AG04450 (cell line): ENCODE measurements at places on chromosomes 6 and 20.

DNA sequence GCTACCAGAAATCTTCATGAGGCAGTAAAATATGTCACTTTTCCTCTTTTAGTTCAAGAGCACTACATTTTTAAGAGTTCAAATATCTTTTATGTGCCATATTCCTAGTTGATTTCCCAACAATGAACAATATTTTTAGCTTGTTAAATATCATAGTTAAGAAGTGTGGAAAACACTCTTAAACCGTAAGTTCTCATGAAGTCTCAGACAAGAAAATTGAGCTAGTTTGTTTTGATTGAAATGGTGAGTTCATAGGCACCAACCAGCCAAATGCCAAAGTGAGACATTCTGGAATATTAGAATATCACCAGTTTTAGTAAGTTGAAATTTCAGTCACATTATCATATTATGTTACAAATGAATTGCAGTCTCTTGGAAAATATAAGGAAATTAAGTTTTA lies 277.2 kb upstream of the HSF2 start:
- no peak for DNase-seq

- DNase-seq, result no peak
Observed at GRCh38 chr6:11386323-11386722, 151.2 kb upstream of the TMEM170B start.

- no peak for DNase-seq
Observed at GRCh38 chr6:89602166-89602565, 36.4 kb downstream of the LYRM2 start.

- peak; percentile 29 for DNase-seq
Observed at GRCh38 chr20:39264506-39265172, 302.5 kb downstream of the DHX35 start.

DNA sequence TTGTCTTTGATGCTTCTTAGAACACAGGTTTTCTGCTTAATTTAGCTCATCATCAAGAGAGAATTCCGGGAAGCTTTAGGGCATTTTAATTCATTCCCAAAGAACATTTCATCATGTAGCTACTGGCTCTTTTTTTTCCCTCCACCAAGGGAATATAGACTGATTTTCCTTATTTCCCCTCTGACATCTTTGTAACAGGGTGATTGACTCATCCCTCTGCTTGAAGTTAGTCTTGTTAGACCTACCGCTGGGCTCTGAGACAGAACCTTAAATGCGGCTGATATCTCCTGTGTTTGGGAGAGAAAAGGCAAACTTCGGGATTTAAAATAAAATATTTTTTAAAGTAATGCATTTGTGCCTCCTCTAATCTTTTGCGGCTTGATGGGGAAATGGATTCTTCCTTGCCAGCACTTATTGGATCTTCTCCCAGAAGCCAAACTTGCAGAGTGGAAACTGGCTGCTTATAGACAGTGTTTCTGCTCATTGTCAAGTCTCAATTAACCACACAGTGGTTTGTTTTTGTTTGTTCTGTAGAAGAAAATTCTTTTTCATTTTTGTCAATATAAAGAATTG lies 272.7 kb upstream of the PLCB4 start:
- DNase-seq, result no peak

DNA sequence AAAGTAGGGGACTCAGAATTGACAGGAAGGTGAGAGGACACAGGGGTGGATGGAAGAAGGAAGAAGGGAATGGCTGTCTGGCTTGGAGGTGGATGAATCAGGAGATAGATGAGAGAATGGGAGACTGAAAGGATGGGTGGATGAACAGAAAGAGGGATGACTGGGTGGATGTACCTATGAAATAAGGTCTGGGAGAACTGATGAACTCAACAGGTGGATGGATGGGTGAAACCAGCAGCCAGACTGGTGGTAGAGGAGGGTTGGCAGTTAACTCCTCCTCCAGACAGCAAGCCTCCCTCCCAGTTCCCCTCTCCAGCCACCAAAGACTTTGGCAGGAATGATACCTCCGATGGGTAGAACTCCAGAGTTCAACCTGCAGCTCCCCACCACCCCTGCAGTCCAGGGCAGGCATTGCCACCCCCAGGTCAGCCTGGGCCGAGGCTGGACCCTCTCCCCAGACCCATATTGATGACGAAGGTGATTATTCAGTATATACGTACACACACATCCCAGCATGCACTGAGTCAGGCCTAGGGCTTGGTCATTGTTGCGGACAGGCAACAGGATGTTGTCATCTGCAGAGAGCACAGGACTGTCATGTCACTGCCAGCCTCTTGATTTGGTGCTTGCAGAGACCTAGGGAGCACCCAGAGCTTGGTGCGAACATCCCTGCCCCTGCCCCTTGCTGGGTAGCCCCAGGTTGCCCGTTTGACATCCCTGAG lies 2.0 kb downstream of the SUN5 start:
- DNase-seq, result no peak

GRCh38 chr6:25745836-25746235 lies 8.7 kb upstream of the SLC17A4 start:
- DNase-seq, result no peak

GRCh38 chr20:19609642-19610223 lies 148.3 kb upstream of the RIN2 start:
- DNase-seq, result no peak

DNA sequence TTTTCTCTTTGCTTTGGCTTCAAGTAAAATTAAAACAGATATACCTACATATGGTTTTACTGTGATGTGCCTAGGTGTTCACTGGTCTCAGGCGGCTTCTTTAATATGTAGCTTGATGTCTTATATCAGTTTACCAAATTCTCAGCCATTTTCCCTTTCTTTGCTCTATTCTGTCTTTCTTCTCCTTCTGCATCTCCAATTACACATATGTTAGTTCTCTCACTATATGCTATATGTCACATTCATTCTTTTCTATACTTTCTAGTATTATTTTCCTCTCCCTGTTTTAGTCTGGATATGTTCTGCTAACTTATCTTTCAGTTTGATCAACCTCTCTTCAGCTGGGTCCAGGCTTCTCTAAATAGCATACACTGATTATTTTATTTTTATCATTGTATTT lies 14.4 kb upstream of the WFDC8 start:
- no peak for DNase-seq

DNA sequence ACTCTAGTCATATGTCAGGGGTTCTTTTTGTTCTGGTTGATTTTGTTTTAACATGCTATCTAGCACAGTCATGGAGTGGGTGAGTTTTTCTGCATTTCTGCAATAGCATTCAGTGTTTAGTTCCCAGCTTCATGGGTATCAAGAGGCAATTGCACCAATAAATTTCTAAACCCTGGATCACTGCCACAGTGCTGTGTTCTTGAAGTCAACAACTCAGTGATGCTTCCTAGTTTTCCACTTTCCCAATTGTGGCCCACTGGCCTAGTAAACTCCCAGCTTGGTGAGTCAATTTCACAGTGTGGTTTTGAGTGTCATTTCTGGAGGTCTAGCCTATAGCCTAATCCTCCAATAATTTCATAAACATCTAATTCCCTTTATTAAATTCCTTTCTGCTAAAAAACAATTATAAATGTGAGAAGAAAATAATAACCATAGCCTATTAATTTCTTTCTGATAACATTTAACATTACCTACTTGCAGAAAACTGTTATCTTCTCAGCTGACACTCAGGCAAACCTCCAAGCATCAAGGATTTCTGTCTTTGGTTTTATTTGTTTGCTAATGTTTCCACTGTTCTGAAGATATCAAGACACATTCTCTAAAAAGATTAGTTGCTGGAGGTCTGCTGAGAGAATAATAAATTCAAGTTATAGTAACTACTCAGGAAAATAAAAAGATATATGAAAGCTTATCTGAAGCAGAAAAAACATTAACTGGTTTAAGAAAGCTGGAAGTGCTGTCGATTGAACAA lies 89.9 kb downstream of the PDE7B start:
- DNase-seq, result no peak

GRCh38 chr6:165726965-165727381 lies 63.9 kb upstream of the PDE10A start:
- no peak for DNase-seq

DNA sequence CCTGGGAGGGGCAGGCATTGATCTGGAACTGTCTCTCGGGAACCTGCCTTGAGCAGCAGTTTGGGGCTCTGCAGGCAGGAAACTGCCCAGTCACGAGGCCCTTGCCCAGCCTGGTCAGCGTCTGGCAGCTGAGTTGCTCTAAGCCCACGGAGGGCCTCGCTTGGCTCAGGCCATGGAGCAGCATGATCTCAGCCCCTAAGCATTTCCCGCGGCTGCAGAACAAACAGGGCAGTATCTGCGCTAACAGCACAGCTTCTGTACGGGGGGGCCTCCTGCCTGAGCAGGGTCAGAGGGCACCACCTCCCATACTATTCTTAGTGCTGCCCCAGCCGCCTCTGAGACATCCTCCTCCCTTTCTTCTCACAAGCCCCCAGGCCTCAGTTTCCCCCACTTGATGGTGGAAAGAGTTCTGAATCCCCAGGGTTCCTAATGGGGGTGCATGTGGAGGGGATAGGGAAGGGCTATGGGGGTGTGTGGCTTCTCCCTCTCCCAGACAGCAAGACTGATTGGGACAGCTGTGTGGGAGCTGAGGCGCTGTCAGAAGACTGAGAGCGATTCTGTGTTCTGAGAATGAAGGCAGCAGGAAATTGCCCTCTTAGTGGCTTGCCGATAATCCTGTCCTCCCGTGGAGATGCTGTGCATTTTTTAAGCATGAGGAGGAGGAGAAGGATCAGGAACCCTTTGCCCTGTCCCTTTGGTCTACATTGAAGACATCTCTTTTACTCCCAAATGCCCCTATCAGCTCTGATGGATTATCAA lies 46.4 kb downstream of the MOCS1 start:
- peak; percentile 88 for DNase-seq

DNA sequence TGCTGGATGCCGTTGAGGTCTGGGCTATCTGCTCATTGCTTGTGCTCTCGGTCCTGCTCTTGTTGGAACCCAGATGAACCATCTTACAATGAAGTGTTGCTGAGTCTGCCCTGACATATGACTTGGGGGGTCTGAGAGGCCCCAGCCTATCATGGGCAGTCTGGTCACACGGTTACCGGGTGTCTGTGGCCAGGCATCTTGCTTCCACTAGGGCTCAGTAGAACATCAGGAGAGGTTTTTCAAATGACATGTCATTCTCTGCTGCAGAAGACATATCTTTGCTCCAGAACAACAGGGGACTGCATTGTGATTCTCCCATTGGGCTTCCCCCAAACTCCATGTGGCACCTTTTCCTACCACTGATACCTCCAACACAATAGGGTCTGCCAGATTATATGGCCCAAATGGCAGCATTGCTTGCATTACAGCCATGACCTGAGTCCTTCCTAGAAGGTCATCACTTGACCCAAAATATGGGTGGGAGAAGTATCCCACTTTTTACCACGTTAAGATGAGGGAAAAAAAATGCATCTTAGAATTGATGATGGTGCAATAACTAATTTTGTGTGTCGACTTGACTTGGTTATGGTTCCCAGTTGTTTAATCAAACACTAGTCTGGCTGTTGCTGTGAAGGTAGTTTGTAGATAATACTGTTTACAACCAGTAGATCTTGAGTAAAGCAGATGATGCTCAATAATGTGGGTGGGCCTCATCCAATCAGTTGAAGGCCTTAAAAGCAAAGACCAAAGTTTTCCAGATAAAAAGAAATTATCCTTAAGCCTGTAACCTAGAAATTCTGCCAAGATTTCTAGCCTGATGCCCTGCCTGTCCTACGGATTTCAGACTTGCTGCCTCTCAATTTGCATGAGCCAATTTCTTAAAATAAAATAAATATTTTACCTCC lies 241.0 kb downstream of the QKI start:
- no peak for DNase-seq

DNA sequence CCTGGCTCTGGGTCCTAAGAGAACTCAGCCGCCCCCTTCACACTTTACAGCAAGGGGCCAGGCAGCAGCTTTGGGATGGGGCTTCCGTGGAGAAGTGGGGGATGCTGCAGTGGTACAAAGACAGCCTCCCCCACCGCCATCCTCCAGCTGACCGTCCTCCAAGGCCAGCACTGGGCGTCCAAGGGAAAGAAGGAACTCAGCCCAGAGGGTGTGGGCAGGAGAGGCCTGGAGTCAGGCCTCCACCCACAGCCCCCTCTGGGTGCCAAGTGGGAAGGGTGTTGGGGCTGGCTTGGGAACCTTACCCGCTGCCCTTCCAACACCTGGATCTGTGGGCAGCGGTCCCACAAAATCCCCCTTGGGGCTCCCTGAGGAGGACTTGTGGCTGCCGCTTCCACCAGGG lies 13.1 kb downstream of the STMN3 start:
- no peak for DNase-seq

- peak; percentile 55 for DNase-seq
Observed at GRCh38 chr6:39088331-39088730, 26.7 kb downstream of the SAYSD1 start.
